ENCODE measurements at places on chromosomes 1 and 21.

DNA sequence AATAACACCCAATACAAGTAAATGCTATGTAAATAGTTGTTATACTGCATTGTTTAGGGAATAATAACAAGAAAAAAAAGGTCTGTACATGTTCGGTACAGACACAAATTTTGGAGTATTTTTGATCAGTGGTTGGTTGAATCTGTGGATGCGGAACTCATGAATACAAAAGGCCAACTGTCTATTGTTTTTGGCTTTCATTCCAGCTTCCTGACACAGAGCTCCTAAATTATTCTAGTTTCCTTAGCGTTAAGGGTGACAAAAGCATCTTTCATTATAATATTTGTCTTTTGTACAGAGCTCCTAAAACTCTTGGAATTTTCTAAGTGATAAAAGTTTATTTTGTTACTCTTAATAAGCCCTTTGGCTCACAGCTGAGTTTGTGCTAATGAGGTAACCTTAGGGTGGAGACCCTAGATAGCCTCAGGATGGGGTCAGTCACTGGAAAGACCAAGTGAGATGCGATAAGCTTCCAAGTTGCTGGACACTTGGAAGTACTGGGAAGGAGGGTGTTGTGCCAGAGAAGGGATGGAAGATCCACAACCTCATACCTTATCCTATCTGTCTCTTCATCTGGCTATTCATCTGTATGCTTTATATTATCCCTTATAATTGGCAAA, 57.4 kb upstream of the PRRC2C start:
- DNase-seq = no peak

DNA sequence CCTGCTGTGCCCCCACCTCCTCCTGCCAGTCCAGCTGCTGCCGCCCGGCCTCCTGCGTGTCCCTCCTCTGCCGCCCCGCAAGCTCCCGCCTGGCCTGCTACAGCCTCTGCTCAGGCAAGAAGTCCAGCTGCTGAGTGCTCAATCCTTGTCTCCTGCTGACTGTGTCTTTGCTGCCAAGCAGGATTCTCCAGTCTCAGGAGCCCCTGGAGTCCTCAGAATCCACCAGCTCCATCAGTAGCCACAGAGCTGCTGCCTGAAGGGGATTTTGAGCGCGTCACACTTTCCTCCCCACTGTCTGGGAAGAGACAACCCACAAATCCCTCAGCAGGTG, 973 bp downstream of the KRTAP10-11 start:
- peak; percentile 87 for DNase-seq

GRCh38 chr1:89966656-89967055, 28.3 kb upstream of the ZNF326 start:
- no peak for DNase-seq

GRCh38 chr1:27724961-27725373, 794 bp upstream of the FAM76A start:
- peak; percentile 86 for DNase-seq

DNA sequence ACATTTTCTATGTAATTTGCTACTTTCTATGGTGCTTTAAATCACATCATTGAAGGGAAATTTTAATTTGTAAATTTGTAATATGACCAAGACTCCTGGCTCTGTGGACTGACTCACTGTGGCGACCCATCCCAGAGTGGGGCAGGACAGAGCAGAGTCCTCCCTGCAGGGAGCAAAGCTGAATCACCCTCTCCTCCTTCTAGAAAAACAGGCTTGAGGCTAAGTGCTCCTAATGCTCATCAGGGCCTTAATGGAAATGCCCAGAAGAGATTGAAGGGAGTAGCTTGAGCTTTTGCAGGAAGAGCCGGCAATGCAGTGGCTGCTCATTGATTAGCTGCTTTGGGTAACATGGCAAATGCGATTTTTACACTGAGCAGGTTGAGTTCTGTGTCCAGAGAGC, 16.8 kb downstream of the S100A10 start:
- no peak for DNase-seq

DNA sequence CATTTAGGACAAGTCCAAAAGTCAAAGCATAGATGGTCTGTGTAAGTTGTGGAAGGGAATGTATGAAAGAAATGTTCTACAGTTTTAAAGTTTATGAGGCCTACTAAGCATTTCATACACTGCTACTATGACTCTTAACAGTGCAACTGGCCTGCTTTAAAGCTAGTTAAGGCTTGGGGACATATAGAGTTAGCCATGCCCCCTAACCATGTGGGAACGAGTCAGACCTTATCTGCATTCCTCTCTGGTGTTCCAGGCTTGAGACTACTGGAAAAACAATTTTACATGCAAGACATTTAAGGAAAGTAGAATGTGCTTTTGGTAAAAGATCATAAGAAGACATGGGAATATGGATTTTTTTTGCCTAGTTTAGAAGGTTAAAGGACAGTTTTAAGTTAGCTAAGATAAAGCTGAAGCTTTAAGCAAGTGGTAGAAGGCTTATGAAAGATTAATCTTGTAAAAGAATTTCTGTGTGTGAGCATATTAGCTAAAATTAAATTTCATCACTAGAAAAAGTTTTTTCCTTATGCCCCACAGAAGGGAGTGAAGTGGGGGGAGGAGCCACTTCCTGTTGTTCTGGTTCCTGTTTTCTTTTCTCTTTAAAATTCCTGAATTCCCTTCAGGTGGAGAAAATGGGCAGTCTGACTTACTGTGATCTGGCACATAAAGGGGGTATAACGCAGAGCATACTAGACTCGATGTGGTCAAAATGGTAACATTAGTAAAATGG, 8.9 kb upstream of the CD48 start:
- DNase-seq = no peak

DNA sequence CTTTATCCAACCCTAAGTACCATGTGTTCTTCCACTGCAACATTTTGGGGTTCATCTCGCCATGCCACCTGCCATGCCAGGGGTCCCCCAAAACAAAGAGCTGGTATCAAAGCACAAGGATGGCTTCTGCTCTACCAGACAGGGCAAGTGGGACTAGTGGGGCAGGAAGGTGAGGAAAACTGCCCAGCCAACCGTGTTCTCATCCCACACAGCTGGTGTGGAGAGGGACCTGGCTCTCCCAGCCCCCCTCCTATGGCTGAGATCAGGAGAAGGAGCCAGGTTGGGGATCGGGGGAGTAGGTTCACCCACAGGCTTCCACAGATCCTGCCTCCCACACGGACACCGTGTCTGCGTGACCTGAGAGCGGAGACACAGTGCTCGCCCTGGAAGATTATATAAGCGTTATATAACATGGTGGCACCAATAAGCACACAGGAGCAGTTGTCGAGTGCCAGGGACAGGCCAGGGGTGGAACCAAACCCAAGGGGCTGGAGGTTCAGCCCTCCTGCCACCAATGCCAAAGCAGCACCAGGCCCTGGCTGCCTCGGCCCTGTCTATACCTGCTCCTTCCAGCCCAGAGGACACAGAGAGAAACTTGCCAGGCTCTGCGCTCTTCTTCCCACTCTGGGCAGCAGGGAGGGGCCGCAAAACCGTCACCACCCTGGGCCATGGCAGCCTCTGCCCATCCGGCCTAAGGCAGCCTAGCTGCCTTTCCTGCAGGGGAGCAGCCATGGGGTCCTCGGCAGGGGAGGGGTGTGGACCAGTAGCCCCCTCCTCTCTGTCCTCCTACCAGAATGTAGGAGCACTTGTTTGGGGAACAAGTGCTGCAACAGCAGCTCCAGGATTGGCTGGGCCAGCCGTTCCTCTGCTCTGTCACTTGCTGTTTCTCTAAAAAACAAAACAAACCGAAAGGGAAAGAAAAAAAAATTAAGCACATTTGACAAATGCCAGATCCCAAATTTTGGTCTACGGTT, 43.5 kb downstream of the CD34 start:
- no peak for DNase-seq

DNA sequence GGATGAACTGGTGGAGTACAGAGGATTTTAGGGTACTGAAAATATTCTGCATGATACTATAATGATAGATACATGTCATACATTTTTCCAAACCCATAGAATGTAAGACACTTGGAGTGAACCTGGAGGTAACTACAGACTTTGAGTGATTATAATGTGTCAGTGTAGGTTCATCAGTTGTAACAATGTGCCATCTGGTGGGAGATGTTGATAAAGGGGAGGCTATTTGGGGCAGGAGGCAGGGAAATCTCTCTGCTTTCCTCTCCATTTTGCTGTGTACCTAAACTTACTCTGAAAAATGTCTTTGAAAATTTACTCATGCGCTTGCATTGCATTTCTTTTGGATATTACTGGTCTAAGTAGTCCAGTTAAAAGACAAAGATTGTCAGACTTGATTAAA, 35.2 kb downstream of the PTBP2 start:
- DNase-seq = no peak

GRCh38 chr1:59952065-59952464, 25.5 kb upstream of the CYP2J2 start:
- no peak for DNase-seq

DNA sequence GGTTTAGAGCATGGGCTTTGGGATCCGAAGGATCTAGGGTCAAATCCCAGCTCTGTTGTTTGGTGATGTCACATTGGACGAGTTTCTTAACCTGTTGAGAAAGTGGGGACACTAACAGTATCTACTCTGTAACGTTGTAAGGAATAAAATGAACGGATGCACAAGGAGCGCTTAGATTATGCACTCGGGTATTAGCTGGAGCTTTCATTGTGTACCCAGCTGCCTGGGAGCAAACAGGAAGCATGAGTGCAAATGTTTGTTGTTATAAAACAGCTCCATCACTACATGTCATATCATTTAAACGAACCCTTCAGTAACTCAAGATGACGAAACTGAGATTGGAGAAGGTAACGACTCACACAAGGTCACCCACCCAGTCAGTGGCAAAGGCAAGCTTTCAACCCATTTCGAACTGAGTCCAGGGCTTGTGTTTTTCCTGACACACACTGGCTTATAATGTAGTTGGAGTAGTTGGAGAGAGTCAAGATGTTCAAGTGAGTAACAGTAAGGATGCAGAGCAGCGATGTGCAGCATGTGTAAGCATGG, 16.2 kb upstream of the SLC6A17 start:
- peak; percentile 16 for DNase-seq

- DNase-seq = no peak
Observed at GRCh38 chr1:114003431-114003830, 24.2 kb downstream of the OLFML3 start.

All from NCI-H1417 (cell line).